ENCODE measurements at places on chromosomes 4 and X. TPM values are rescaled to one million over a fixed set of nuclear protein-coding genes. Genes with fewer than 3 reads are reported as not detected.

The IL1RAPL2 gene
- total RNA-seq, result not detected

The SSX1 gene
- total RNA-seq, result not detected

The ESX1 gene
- total RNA-seq, result not detected

The GUF1 gene
- total RNA-seq, result 32.6 TPM

The RIPPLY1 gene
- not detected for total RNA-seq

The NPY2R gene
- total RNA-seq, result not detected

The WAS gene
- total RNA-seq, result 76.1 TPM

The FHL1 gene
- 17.7 TPM for total RNA-seq

The BEX4 gene
- 9.8 TPM for total RNA-seq

- peaks cover 11% of the 10 kb centered on the region for H3K4me1 ChIP-seq
- no peak overlapping the region for H3K27ac ChIP-seq
- peaks cover 4% of the 10 kb centered on the region for H3K27me3 ChIP-seq
- H3K4me3 ChIP-seq, result no peak overlapping the region
These were observed 773 bp downstream of the TLR3 start for GRCh38 chr4:186069729-186070128.

- no peak overlapping the region for H3K4me3 ChIP-seq
- peaks cover 12% of the 10 kb centered on the region for H3K4me1 ChIP-seq
- no peaks in the 10 kb centered on the region for H3K27me3 ChIP-seq
- peaks cover 10% of the 10 kb centered on the region for H3K36me3 ChIP-seq
- no peak overlapping the region for H3K27ac ChIP-seq
- no peak for DNase-seq
These were observed 53.5 kb downstream of the TMEM164 start for GRCh38 chrX:110056419-110056818.

DNA sequence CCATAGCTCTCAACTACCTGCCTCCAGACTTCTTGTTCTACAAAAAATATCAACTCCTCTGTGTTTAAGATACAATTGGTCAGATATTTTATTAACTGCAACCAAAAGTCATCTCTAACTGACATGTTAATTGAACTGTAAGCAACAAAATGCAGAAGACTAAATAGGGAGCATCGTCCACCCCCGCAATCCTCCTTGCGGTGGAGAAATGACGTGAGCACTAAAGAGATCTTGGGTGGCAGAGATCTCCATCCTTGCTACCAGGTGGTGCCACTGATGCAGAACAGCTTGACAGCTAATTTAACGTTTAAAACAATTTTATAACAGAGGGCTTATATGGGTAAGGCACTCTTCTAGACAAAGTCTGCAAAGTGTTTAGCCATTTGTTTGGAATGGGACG, 164.4 kb upstream of the FTHL17 start:
- no peaks in the 10 kb centered on the region for H3K27me3 ChIP-seq
- no peaks in the 10 kb centered on the region for H3K36me3 ChIP-seq
- H3K27ac ChIP-seq, result no peak overlapping the region
- no peak for DNase-seq

DNA sequence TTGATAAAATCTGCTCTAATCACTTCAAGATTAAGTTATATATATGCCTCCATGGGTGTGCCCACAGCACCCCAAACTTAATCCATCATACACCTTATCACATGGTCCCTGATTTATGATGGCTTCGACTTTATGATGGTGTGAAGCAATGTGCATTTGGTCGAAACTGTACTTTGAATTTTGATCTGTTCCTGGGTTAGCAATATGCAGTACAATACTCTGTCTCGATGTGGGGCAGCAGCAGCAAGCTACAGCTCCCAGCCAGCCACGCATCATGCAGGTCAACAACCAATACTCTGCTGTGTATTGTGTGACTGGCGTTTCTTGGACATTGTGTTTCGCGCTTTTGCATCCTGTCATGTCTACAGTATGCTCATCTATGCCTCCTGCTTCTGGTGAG, 62.6 kb downstream of the MCUB start:
- DNase-seq, result no peak
- H3K27ac ChIP-seq, result no peak overlapping the region
- H3K27me3 ChIP-seq, result no peaks in the 10 kb centered on the region
- no peak overlapping the region for H3K4me3 ChIP-seq
- peaks cover 6% of the 10 kb centered on the region for H3K36me3 ChIP-seq

GRCh38 chrX:39816871-39817731, 280.7 kb downstream of the BCOR start:
- H3K4me1 ChIP-seq, result peaks cover 30% of the 10 kb centered on the region
- peak overlapping the region; percentile 29 for H3K4me3 ChIP-seq
- H3K36me3 ChIP-seq, result no peaks in the 10 kb centered on the region
- DNase-seq, result peak; percentile 49

GRCh38 chr4:85571008-85571407, 96.1 kb downstream of the ARHGAP24 start:
- H3K4me3 ChIP-seq, result no peak overlapping the region
- no peaks in the 10 kb centered on the region for H3K4me1 ChIP-seq
- no peaks in the 10 kb centered on the region for H3K36me3 ChIP-seq
- DNase-seq, result no peak
- no peak overlapping the region for H3K27ac ChIP-seq

- DNase-seq, result no peak
- no peak overlapping the region for H3K27ac ChIP-seq
- H3K36me3 ChIP-seq, result peaks cover 5% of the 10 kb centered on the region
These were observed 20.5 kb downstream of the COMMD8 start for GRCh38 chr4:47442980-47443379.

GRCh38 chrX:150362599-150363481, at the start of gene MAMLD1:
Gene MAMLD1 (plus strand): TSS chrX:150363317. CDS start chrX:150445517, 82,200 bp downstream.
- peaks cover 18% of the 10 kb centered on the region for H3K27me3 ChIP-seq
- H3K4me3 ChIP-seq, result peak within 1 kb of the TSS; percentile 81
- H3K4me1 ChIP-seq, result peaks cover 16% of the 10 kb centered on the region
- H3K27ac ChIP-seq, result no peak within 1 kb of the TSS

DNA sequence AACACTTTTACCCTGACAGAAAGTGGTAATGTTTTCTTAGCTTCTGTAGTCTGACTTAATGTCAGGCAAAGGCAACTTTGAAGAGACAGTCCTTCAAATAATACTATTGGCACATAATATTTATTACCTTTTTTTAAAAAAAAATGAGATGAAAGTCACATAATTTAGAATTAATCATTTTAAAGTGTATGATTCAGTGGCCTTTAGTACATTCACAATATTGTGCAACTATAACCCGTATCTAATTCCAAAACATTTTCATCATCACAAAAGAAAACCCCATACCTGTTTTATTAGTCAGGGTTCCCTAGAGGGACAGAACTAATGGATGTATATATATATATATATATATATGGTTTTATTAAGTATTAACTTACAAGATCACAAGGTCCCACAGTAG, 94.8 kb upstream of the TEX13A start:
- no peaks in the 10 kb centered on the region for H3K27me3 ChIP-seq
- no peak overlapping the region for H3K4me3 ChIP-seq
- no peak for DNase-seq
- H3K36me3 ChIP-seq, result no peaks in the 10 kb centered on the region
- H3K4me1 ChIP-seq, result no peaks in the 10 kb centered on the region

DNA sequence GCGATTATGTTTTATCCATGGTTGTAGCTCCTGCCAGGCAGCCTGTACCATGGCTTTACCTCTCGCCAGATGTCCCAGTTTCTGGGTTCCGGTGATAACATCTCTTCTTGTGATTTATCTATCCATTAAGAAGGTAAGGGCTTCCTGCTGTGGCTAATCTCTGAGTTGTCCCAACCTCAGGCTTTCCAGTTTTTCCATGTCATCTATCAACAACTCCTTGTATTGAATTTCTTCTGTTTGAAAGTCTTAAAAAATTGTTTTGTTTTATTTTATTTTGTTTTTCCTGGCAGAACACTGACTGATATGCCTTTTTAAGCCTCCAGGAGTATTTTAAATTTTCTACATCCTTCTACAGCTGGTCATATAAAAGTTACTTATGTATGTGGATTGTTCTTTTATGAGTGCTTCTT, 241.9 kb downstream of the ANTXR2 start:
- H3K36me3 ChIP-seq, result no peaks in the 10 kb centered on the region
- H3K4me1 ChIP-seq, result peaks cover 12% of the 10 kb centered on the region
- H3K27me3 ChIP-seq, result peaks cover 8% of the 10 kb centered on the region
- no peak overlapping the region for H3K4me3 ChIP-seq
- no peak for DNase-seq
- H3K27ac ChIP-seq, result no peak overlapping the region

GRCh38 chr4:92968556-92968955, 664.8 kb downstream of the GRID2 start:
- H3K27me3 ChIP-seq, result no peaks in the 10 kb centered on the region
- no peaks in the 10 kb centered on the region for H3K4me1 ChIP-seq
- H3K27ac ChIP-seq, result no peak overlapping the region
- no peak overlapping the region for H3K4me3 ChIP-seq
- no peak for DNase-seq

All from activated naive CD4-positive, alpha-beta T cell treated with anti-CD3 and anti-CD28 coated beads for 36 hours (primary cell).